ENCODE measurements at places on chromosomes 11 and 22.

DNA sequence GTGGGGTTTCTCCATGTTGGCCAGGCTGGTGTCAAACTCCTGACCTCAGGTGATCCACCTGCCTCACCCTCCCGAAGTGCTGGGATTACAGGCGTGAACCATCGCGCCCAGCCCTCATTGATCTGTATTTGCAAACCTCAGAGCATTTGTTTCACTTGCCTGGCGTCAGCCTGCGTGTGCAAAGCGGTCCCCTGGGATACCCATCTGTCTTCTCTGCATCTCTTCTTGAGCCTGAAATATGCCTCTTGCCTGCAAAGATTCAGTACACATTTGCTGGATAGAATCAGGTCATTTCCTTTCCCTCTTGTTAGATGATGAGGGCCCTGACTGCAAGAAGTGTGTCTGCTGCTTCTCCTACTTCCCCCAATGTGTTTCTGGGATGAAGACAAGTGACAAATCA lies 1291.0 kb downstream of the TBC1D22A start:
- DNase-seq, result no peak

GRCh38 chr11:117828611-117829368 lies 4.2 kb upstream of the FXYD2 start:
- DNase-seq, result peak; percentile 81

- no peak for DNase-seq
Observed at GRCh38 chr22:23499845-23500500, 80.1 kb downstream of the IGLL1 start.

GRCh38 chr11:48101044-48101733 lies 115.4 kb upstream of the OR4B1 start:
- DNase-seq, result no peak

- DNase-seq, result no peak
Observed at GRCh38 chr11:834371-835316, 1.9 kb downstream of the CD151 start.

- DNase-seq, result no peak
Observed at GRCh38 chr11:132158696-132159095, 788.3 kb downstream of the NTM start.

GRCh38 chr11:28581286-28582242 lies 473.4 kb downstream of the METTL15 start:
- no peak for DNase-seq

GRCh38 chr11:93906486-93906885 lies 56.1 kb upstream of the VSTM5 start:
- no peak for DNase-seq

- no peak for DNase-seq
Observed at GRCh38 chr11:70548976-70549375, 150.6 kb downstream of the CTTN start.

- DNase-seq, result peak; percentile 36
Observed at GRCh38 chr11:2194877-2195755, 23.5 kb upstream of the TH start.

GRCh38 chr11:1085440-1086170 lies 10.9 kb downstream of the MUC2 start:
- DNase-seq, result no peak

GRCh38 chr11:108697872-108698473 lies 33.1 kb downstream of the DDX10 start:
- peak; percentile 6 for DNase-seq

- no peak for DNase-seq
Observed at GRCh38 chr22:42939451-42939881, 75.5 kb downstream of the PACSIN2 start.

GRCh38 chr11:106077609-106078455 lies at the start of gene AASDHPPT:
Gene AASDHPPT, plus strand, starts transcription at chr11:106077662. Its CDS starts 49 bp downstream, at chr11:106077711.
- no peak for DNase-seq

- no peak for DNase-seq
Observed at GRCh38 chr11:69465236-69466000, 16.0 kb upstream of the LINC01488 start.

Measured in stimulated activated CD4-positive, alpha-beta T cell treated with anti-CD3 and anti-CD28 coated beads, Interleukin-1b, Interleukin-23, amount 100 ng/mL, for 4 hours (primary cell).